ENCODE measurements at places on chromosomes 3 and 15. TPM values are rescaled to one million over a fixed set of nuclear protein-coding genes. Genes with fewer than 3 reads are reported as not detected.

DNA sequence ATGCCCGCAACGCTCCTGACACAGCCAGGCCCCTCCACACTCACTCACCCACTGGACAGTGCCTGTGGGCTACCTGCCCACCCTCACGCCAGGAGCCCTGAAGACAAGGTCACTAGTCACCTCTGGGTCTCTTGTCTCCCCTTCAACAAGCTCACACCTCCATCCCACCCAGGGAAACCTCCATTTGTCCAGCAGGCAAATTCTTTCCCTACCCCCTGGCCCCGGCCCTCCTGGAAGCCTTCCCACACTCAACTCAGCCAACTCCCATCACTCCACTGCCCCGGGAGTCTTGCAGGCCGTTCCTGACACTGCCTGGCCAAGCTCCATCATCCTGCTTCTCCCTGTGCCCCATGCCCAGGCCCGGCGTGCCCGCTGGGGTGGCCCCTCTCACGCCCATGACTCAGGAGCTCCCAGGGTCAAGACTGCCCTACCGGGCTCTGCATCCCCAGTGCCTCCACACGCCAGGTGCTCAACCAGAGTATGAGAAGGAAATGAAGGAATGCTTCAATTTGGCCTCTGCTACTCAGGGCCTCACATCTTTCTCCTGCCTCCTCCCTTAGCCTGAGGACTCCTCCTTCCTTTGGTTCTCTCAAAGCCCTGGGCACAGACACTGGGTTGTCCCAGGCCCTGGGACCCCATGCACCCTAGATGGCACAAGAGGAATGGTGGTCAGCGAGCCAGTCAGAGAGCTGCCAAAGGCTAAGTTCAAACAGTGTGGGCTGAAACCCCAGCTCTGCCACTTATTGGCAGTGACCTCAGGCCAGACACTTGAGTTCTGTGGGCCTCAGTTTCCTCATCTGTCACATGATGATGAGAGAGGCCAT lies 88.6 kb downstream of the SEC22A start:
- DNase-seq, result no peak

DNA sequence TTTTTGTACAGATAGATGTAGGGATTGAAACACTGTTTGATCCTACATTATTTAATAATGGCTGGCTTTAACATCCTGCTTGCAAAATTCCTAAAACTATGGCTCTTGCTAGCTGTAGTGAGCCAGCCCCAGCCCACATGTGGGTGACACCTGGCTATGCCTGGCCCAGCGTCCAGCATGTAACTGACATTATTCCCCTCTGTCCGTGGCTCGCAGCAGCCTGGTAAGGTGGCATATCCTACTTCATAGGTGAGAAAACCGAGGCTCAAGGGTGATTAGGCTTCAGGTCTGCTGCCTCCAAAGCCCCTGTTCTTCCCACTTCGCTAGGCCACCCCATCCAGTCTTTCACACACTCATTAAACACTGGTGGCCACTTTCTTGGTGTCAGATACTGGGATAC lies 1.6 kb downstream of the CALML4 start:
- DNase-seq, result no peak

DNA sequence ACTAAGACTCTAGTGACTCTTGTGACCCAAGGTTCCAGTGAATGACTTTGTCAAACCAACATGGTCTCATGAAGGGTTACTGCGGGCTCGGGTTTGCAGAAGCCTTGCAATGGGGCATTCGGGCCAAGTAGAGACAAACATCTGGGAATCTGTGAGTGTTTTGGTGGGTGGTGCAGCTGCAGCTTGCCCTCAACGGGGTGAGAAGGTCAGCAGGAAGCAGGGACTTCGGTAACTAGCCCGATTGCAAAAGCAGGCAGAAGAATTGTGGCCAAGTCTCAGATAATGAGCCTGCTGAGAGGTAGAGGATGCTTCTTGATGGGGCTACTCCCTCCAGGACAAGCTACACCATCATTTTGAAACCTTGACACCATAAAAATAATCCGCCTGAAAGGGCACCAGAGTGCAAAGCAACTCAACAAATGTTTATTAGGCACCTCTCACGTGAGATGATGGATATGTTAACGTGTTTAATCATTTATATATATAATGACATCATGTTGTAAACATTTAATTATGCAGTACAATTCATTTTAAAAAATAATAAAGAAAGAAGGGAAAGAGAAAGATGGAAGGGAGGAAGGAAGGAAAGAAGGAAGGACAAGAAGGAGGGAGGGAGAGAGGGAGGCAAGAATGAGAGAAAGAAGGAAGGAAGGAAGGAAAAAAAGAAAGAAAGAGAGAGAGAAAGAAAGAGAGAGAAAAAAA lies 263.9 kb upstream of the IGF1R start:
- no peak for DNase-seq

GRCh38 chr15:90376789-90377188 lies 11.3 kb upstream of the IQGAP1 start:
- no peak for DNase-seq

GRCh38 chr3:8942746-8943488 lies 20.4 kb downstream of the RAD18 start:
- DNase-seq, result no peak

DNA sequence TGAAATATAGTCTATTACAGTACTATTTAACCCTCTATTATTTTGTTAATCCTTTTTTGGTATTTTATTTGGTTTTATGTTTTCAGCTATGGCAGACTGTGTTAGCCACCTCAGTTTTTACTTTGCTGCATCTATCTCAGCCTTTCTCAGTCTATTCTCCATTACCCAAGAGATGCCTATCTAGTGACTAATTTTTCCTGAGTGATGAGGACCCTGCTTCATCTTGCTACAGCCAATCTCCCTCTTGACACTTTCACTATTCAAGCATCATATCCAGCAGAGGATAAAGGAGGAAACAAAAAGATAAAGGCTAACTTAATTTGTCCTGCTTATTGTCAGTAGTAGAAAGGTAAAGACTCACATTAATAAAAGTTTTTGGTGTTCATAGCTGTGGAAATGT lies 141.8 kb upstream of the NECTIN3 start:
- no peak for DNase-seq

DNA sequence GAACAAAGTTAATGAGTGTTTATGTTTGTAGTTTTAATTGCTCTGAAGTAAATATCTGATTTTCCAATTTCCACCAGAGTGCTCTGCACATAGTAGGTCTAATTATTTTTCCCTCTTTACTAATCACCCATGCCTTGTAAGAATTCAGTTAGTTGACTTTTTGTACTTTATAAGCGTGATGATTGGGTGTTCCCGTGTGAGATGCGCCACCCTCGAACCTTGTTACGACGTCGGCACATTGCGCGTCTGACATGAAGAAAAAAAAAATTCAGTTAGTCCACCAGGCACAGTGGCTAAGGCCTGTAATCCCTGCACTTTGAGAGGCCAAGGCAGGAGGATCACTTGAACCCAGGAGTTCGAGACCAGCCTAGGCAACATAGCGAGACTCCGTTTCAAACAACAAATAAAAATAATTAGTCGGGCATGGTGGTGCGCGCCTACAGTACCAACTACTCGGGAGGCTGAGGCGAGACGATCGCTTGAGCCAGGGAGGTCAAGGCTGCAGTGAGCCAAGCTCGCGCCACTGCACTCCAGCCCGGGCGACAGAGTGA lies 507 bp upstream of the VHL start:
- no peak for DNase-seq

GRCh38 chr3:41276191-41276590 lies 76.9 kb downstream of the CTNNB1 start:
- no peak for DNase-seq

- DNase-seq, result no peak
Measured at GRCh38 chr15:48989170-48989569, 25.5 kb upstream of the SHC4 start.

GRCh38 chr3:121895121-121895520 lies 920 bp downstream of the SLC15A2 start:
- DNase-seq, result no peak

GRCh38 chr3:189737071-189737470 lies 105.9 kb downstream of the TP63 start:
- no peak for DNase-seq

DNA sequence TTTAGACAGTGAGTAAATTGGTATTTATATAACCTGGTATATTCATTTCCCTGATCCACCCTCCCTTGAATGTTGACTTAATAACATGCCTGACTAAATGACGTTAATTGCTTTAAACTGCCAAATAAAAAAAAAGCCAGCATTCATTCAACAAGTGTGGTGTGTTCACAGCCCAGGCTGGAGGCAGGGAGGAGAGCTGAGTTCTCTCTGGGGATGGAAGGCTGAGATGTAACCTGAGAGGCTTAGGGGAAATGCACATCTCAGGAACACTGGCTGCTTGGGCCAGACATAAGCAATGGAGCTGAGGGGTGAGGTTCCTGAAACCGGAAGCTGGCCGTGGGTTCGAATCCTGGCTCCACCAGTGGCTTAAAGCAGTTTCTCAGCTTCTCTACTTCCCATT lies 17.3 kb downstream of the CACNA2D3 start:
- DNase-seq, result no peak

DNA sequence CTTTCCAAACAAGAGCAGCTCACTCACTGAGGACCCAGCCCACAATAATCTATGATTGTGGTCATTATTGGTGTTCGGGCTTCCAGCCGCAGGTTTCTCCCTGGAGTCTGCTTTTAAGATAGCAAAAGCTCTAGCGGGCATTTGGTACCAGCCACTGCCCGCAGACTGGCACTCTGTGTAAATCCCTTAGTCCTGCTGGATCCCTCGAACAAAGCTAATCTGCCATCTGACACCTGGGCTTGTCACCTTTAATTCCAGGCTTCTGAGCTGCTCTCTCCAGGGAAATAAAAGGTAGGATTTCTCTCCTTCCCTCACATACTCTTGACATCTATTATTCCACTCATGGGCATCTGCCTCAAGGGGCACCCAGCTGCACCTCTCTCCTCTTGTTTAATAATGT lies 158.7 kb downstream of the PDCD6IP start:
- no peak for DNase-seq

GRCh38 chr15:73902121-73903020 lies 23.9 kb upstream of the LOXL1 start:
- DNase-seq, result no peak

GRCh38 chr3:63975723-63976122 lies 47.6 kb downstream of the PSMD6 start:
- peak; percentile 47 for DNase-seq

- DNase-seq, result no peak
Measured at GRCh38 chr3:52829906-52830463, 487 bp downstream of the ITIH4 start.

DNA sequence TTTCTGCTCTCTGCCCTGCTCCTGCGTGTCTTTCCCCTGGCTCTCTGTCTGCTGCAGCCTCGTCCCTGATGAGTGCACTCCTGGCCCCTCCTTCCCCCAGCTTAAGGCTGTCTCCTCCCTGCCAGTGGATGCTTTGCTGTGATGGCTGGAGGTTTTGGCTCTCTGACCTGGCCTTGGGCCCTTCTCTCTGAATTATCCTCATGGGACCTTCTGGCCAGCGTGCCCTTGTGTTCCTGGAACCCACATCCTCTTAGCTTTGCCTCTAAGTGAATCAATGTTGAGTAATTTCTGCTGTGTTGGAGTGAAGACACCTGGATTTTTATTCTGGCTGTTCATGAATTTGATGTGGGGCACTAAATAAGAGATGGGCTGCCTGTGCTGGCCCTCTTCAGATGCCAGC lies 9.8 kb upstream of the TNFAIP8L3 start:
- peak; percentile 55 for DNase-seq

The SNTN gene
- total RNA-seq, result not detected

The MLF1 gene
- 14.3 TPM for total RNA-seq

The ANKRD28 gene
- 66.1 TPM for total RNA-seq

The COL6A5 gene
- 0.05 TPM for total RNA-seq

The HIGD2B gene
- not detected for total RNA-seq
